ENCODE measurements at places on chromosomes 3 and 15.

DNA sequence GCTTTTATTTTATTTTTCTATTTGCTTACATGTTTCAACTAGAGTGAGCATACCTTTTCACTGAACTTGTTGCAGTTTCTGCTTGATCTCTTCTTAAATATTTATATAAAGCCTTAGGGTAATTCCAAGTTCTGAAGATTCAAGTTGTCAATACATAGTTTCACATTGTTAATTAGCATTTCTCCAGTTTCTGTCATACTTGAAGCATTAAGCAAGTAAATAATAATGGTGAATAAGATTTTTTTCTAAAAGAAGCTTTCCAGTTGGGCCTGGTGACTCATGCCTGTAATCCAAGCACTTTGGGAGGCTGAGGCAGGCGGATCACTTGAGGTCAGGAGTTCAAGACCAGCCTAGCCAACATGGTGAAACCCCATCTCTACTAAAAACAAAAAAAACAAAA is 53.9 kb downstream of the CALML4 start:
- no peak for DNase-seq

DNA sequence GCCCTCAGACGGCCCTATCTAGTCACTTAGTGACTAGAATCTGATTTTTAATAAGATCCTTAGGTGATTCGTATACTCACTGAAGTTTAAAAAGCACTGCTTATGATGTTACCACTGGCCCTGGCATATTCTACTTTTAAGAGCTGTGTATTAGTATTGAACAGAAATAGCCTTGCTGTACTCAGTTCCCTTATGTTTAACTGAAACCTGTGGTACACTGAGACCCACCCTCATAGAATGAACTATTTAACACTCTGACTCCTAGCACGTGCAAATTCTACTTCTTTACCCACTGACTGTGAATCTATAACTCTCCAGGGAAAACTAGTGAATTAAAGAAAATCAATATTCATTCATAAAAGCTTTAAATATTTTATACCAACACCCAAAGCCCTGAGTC is 108.9 kb downstream of the CCNL1 start:
- no peak for DNase-seq

- DNase-seq = no peak
Observed at GRCh38 chr15:91689377-91689776, 164.1 kb upstream of the SLCO3A1 start.

- no peak for DNase-seq
Observed at GRCh38 chr3:12797124-12797891, 828 bp downstream of the CAND2 start.

DNA sequence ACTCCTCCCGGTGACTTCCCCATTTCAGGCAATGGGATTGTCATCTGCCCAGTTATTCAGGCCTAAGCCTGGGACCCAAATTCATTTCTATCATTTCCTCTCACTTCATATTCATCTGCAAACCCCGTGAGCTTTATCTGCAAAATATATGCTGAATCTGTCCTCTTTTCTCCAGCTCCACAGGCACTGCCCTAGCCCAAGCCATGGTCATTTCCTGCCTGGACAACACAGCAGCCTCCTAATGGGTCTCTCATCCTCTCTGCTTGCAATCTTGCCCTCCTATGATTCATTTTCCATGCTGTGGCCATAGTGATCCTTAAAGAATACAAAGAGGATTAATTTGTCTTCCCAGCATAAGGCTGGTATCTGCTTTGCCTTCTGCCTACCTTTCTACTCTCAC is 6.1 kb downstream of the RBP2 start:
- no peak for DNase-seq

- no peak for DNase-seq
Observed at GRCh38 chr3:126490619-126491018, 14.9 kb upstream of the ZXDC start.

GRCh38 chr3:64509206-64509605 is 178.6 kb downstream of the ADAMTS9 start:
- no peak for DNase-seq

DNA sequence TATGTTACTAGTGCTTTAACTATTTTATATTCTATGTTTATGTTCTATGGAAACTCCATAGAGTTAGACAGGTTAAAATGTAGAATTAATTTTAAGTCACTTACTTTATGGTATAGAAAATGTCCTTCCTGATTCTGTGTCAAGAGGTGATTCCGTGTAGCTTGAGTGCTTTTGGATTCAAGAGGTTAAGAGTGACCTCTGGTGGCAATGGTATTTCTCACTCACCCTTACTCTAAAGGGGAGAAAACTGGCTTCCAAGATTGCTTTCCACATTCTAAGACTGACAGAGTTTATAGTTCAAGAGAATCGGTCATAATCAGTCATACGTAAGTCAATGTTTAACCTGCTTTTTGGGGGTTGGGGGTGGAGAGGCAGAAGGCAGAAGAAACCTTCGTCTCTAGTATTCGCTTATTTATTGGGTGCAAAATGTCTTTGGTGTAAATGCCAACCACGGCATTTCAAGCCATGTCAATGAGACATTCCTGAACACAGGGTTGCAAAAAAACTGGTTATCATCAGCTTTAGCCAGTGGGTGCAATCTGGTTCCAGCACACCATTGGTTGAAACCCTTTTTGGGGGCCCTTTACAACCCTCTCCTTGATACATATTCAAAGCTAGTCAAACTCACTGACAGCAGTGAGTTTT is 92.0 kb upstream of the VGLL3 start:
- DNase-seq = no peak

Measured in coronary artery (tissue), 2 donors.